ENCODE measurements at places on chromosomes 5 and 9. TPM values are rescaled to one million over a fixed set of nuclear protein-coding genes. Genes with fewer than 3 reads are reported as not detected.

IL9 gene
- total RNA-seq: not detected

CHSY3 gene
- total RNA-seq: 0.79 TPM

GRCh38 chr9:134011401-134011800, 13.9 kb upstream of the BRD3OS start:
- DNase-seq: no peak

DNA sequence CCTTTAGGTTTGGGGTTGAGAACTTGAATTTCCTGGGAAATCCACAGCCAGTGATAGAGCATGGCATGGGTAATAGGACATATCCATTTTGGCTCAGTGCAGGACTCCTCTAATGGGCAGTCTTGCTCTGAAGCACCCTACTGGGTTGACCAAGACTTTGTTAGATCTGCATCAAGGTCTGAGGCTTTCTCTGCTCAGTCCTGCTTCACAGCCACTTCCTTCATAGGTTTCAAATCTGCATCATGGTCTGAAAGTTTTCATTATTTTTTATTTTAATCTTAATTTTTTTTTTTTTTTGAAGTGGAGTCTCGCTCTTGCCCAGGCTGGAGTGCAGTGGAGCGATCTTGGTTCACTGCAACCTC, 36.5 kb downstream of the KIF2A start:
- no peak for DNase-seq

DNA sequence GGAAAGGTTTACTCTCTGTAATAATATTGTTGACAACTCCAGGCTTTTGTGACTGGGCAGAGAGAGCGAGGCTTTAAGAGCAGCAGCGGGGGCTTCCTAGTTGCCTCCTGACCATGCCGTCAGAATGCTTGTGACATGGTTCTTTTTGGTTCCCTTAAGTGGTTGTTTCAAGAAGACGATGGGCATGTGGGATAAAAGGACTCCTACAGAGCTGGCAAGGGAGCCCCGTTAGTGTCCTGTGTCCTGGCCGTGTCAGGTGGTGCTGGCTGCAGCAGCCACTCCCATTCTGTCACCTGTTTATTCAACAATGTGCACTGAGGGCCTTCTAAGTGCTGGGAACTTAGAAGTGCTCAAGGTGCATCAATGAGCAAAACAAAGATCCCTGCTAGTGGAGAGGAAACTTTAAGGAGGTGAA, 19.7 kb downstream of the LCP2 start:
- DNase-seq: no peak

GRCh38 chr9:129485145-129485774, 135.6 kb downstream of the C9orf50 start:
- DNase-seq: no peak
